ENCODE measurements at places on chromosomes 12 and 14. TPM values are rescaled to one million over a fixed set of nuclear protein-coding genes. Genes with fewer than 3 reads are reported as not detected.

GRCh38 chr12:111586986-111587385 is 12.1 kb downstream of the ATXN2 start:
- DNase-seq: no peak

The GPRC5A gene
- 0.38 TPM for total RNA-seq

DNA sequence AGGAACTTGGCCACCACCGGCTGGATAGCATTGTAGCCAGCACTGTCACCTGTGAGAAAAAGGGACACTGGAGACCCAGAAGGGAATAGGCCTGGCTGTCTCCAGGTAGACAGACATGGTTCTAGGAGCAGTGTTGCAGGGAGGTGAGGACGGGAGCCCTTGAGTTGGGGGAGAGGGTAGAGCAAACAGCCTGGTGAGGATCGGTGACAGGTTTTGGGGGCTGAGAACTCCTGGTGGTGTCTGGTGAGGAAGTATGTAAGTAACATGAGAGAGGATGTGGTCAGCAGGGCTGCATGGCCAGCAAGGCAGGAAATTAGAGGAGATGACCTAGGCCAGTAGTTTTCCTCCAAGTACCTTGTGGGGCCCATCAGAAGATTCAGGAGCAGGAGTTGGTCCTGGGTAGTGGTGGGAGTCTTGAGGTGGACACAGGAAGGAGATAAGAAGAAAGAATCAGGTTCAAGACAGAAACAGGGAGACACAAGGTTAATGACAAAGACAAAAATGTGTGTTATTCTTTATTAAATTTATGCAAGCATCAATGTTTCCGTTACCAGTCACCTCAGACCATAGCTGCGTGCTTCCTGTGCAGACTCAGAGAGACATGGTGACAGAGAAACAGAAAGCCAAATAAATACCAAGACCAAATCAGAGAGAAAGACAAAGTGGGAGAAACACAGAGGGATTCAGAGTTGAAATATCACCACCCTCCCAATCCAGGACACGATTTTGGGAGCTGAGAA is at the start of gene ARHGAP9:
TSS of gene ARHGAP9 (minus strand) at position 491 of the 740 bp plus-strand sequence. CDS start at position 31, 460 bp downstream.
- no peak for DNase-seq

- DNase-seq: no peak
Measured at GRCh38 chr14:20612403-20612802, 21.2 kb upstream of the RNASE12 start.

GRCh38 chr12:53184828-53185227 is 4.1 kb upstream of the CSAD start:
- DNase-seq: no peak

- DNase-seq: no peak
Measured at GRCh38 chr12:103834942-103835341, 6.1 kb downstream of the NT5DC3 start.

GRCh38 chr14:49367696-49368095 is 218.5 kb downstream of the RPS29 start:
- no peak for DNase-seq

- DNase-seq: no peak
Measured at GRCh38 chr14:72094844-72095582, 162.8 kb downstream of the RGS6 start.

GRCh38 chr12:59007620-59008019 is 87.3 kb upstream of the LRIG3 start:
- no peak for DNase-seq

The GALNT8 gene
- total RNA-seq: 8.4 TPM

DNA sequence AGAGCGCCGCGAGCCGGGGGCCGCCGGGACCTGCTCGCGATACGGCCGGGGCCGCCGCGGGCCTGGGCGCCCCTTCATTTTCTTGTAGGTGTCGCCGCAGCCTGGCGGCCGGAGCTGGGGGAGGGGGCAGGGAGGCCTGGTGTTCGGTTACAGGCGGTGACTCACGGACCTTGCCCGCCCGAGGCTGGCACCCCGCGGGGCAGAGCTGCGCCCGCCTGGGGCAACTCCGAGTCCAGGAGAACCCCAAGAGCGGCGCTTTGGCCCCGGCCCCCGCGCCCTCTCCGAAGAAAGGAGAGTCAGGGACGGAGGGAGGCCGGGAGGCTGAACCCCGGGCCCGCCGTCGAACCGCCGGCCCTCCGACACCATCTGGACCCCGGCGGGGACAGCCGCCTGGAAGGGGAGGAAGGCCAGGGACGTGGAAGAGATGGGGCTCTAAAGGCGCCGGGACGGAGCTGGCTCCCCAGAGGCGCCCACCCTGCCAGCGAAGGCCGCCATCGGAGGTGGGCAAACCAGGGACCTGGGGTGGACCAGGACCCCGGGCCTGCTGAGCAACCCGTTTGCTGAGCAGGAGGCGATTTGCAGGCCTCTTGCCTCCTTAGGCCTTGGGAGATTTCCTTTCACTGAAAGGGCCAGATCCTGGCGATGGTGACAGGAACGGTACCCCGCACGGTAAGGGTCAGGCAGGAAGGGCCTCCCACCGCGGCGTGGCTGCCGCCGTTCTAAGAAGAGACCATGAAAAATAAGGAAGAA is 843 bp upstream of the NUAK1 start:
- DNase-seq: peak; percentile 89

- DNase-seq: no peak
Measured at GRCh38 chr12:96326628-96327227, 73.5 kb downstream of the CDK17 start.

- no peak for DNase-seq
Measured at GRCh38 chr14:76154539-76155126, 2.9 kb downstream of the GPATCH2L start.

All from GM23338 (cell line).